Activated CD4-positive, alpha-beta T cell treated with anti-CD3 and anti-CD28 coated beads for 4 hours (primary cell): ENCODE measurements at places on chromosomes 2 and 18.

GRCh38 chr18:77062518-77063003 is 70.0 kb downstream of the MBP start:
- DNase-seq: peak; percentile 54

GRCh38 chr2:230700447-230700846 is 12.2 kb upstream of the CAB39 start:
- DNase-seq: no peak

DNA sequence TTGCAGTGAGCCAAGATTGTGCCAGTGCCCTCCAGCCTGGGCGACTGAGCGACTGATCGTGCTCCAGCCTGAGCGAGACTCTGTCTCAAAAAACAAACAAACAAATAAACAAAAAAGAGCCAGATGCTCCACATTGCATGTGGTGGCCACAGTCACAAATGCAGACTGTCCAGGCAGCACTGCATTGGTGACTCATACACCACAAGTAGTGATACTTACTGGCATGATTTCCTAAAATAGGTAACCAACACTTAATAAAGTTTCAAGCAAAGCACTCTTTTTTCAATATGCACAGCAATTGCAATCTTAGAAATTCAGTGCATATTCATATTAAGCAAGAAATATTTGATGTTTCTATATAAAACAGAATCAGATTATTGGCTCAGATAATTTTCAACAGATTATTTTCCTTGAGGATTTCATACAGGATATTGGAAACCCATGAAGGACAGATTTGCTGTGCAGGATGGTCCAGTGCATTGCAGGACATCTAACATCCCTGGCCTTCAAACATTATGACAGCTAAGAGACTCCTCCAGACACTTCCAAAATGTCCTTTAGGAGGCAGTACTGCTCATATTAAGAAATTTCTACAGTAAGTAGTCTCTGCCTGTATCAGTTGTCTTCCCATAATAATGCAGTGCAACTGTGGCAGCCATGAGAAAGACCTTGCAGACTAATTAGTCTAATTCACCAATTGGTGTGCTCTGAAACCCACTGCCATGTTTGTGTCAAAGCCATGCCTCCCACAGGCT is 10.5 kb upstream of the SLC1A4 start:
- DNase-seq: no peak

DNA sequence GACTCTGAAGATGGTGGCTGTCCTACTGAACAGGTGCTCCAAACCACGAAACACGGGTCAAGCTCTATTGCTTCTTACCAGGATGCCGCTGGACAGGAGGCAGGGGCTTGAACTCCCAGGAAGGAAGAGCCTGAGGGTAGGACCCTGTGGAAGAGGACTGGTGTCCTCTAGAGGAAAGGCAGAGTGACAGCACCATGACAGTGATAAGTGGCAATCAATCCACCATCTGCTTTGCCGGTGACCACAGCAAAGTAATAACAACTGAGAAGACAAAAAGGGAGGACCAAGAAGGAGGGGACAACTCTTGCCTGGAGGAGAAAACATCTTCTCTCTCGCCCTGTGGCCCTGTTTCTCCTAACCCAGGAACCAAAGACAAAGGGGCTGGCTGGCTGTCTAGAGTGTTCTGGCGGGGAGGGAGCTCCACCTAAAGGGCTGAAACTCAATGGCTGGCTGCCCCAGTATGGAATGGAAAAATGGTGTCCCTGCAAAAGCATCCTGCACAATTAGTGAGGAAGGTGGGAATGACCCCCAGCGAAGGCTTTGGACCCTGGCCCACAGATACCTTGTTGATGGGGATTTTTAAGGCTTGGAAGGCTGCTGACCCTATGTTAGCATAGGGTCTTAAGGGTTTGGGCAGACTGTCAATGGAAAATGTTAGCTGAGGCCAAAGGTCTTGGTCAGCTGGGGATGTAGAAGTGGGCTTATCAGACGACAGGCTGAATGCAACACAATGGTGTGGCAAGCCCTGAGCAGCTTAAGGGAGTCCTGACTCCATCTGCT is 35.4 kb downstream of the PROC start:
- no peak for DNase-seq

GRCh38 chr2:49028101-49028500 is 126.2 kb downstream of the FSHR start:
- DNase-seq: no peak

GRCh38 chr2:151575338-151575737 is 158.9 kb downstream of the NEB start:
- no peak for DNase-seq

DNA sequence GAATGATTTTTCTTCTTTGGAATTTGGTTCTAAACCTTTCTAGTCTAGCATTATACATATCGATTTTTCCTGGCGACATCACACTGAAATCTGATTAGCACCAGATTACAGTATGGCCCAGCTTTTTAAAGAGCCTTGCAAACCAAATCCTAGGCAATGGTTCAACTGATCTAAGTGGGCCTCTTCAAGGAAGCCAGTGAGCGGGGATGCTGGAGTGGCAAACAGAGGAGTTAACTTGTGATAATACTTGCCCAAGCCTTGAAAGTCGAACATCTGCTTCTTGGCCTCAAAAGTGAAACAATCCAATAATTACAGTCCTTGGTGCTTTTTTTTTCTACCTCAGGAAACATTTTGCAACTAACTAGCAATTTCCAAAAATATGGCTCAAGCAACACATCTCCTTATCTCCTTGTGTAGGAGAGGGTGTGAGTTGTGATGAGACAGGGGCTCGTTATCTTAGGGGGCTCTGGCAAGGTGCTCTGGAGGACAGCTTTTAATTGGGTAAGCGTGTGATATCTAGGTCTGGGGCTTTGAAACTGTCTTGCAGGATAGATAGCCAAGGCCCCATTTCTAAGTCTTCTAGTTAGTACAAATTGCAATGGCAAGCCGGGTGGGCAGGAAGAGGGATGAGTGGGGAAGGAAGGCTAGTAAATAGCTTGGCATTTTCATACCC is 240.2 kb upstream of the CCDC68 start:
- no peak for DNase-seq

- no peak for DNase-seq
Measured at GRCh38 chr2:106163948-106164545, 30.1 kb downstream of the UXS1 start.

GRCh38 chr2:29561628-29562027 is 359.8 kb downstream of the ALK start:
- no peak for DNase-seq

GRCh38 chr2:122029945-122030344 is 274.5 kb downstream of the TSN start:
- no peak for DNase-seq

DNA sequence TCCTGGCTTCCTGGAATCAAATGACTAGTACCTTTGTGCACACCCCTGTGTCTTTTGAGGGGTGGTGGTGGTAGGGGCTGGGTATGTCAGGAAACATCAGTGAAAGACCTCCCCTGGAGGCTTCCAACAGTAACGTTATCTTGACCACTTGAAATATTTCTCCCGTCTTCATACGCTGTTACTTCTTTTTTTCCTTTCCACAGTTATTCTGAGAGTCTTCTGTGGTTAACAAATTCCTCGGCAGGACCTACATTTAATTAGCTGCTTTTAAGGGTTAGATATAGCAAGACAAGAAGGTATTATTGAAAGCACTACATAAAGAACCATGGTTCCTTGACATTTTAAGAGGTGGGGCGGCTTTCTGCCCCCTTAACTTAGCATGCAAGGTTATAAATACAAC is 34.6 kb downstream of the UGP2 start:
- DNase-seq: no peak

GRCh38 chr18:69774831-69775230 is 172.8 kb downstream of the CD226 start:
- DNase-seq: no peak

- DNase-seq: no peak
Measured at GRCh38 chr2:146130290-146130689, 1610.4 kb upstream of the ZEB2 start.

DNA sequence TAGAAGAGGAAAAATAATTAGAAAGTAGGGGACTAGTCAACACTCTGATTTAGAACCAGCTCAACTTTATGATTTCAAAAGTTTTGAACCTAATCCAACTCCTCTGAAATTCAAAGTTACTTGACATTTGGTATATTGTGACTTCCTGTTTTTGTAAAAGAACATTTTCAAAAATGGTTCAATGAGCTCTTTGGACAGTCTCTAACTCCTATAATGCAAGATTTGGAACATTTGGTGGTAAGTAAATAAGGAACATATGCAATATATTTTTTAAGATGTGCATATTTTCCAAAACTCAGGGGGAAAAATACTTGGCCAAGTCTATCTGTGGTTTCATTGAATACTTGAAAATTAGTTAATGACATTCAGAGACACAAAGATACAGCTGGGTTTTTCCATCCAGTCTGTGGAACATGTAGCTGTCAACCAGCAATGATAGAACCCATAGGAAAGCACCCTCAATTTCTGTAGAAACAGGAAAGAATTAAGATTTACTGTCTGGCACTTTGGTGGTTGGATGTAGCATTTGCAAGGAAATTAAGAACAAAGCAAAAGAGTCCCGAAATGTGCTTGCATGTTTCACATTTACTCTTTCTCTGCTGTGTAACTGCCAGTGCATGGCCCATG is 17.0 kb upstream of the ANKRD44 start:
- DNase-seq: peak; percentile 9

GRCh38 chr2:174824068-174824467 is 59.8 kb upstream of the CHRNA1 start:
- DNase-seq: no peak

GRCh38 chr2:150088538-150088937 is 398.9 kb downstream of the RND3 start:
- no peak for DNase-seq

- no peak for DNase-seq
Measured at GRCh38 chr2:20702563-20702962, 35.6 kb downstream of the GDF7 start.
